ENCODE measurements at places on chromosomes 5 and 9.

- DNase-seq = no peak
Observed at GRCh38 chr5:42604171-42604711, 152.4 kb upstream of the CCDC152 start.

DNA sequence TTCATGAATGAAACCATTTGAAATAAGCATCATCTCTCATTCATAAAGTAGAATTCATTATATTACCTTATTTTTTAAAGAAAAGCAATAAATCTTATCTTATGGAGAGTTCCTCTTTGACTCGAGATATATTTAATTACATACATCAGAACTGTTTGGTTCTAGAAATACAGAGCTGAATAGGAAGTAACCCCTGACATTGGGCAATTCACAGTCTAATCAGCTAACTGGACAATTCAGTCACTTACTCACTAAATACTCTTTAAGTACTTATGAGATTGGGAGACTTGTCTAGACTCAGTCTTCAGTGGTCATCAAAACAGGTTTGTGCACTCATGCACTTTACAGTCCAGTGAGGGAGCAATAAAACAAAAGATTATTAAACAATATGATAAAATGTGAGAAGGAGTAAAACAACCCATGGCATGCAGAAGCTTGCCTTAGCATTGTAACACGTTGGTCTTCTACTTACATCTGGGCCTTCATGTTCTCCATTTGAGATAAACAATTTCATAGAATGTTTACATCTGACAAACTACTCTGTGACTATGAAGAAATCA, 11.5 kb upstream of the FBXO38 start:
- DNase-seq = no peak

GRCh38 chr9:34580358-34580757, 9.2 kb downstream of the CNTFR start:
- DNase-seq = no peak

- DNase-seq = no peak
Observed at GRCh38 chr9:86093788-86094555, 5.4 kb downstream of the GOLM1 start.

GRCh38 chr9:17881371-17881770, 302.5 kb downstream of the SH3GL2 start:
- DNase-seq = no peak

DNA sequence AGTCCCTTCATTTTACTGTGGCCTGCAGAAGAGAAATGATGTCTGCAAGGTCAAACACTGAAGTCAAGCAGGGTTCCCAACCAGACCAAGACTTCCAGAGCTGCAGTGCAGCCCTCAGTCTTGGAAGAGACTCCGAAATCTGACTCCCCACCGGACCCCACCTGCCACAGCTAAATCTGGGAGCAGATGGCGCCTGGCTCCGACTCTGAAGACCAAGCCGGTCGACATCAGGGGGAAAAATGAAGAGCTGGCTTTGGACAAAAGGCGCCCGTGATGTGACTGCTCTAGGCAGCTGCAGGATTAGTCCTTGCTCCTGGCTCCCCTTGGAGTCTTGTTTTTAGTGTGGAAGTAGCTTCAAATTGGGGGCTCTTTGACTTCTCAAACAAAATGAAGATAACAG, 72.4 kb upstream of the ZNF622 start:
- no peak for DNase-seq

DNA sequence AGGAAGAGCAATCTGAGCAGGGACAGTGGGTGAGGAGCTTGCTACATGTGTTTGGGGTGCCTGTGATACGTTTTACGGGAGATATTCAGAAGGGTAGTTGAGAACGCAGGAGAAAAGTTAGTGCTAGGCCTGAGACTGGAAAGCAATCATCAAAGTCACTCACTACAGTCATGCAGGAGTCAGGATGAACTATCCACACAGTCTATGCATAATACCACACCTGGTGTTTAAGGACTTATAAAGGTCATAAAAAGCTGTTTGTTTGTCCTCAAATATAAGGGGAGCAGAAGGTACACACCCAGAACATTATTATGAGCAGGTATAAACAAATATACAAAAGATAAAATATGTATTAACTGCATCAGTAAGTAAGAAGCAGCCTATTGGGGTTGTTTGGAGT, 176.6 kb downstream of the GNA14 start:
- DNase-seq = no peak

GRCh38 chr5:59416026-59416425, 477.5 kb downstream of the PDE4D start:
- no peak for DNase-seq

- no peak for DNase-seq
Observed at GRCh38 chr5:34410411-34411139, 245.6 kb upstream of the RAI14 start.

DNA sequence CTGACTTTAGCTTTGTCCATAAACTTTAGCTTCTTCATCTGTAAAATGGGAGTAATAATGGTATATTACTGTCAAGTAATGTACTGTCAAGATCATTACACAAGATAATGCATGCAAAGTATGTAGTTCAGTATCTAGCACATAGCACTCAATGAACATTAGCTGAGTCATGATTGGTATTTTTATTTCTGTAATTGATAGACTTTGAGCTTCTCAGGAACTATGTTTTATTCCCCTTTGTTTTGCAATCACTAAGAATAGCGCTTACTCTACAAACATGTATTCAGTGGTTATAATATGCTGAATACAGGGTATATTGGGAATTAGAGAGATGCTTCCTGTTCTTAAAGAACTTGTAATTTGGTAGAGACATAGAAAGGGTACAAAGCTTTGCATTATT, 142.3 kb upstream of the KLF9 start:
- no peak for DNase-seq

GRCh38 chr9:133812077-133812868, 74.1 kb upstream of the SARDH start:
- no peak for DNase-seq

- DNase-seq = no peak
Observed at GRCh38 chr5:31048282-31049270, 144.9 kb upstream of the CDH6 start.

DNA sequence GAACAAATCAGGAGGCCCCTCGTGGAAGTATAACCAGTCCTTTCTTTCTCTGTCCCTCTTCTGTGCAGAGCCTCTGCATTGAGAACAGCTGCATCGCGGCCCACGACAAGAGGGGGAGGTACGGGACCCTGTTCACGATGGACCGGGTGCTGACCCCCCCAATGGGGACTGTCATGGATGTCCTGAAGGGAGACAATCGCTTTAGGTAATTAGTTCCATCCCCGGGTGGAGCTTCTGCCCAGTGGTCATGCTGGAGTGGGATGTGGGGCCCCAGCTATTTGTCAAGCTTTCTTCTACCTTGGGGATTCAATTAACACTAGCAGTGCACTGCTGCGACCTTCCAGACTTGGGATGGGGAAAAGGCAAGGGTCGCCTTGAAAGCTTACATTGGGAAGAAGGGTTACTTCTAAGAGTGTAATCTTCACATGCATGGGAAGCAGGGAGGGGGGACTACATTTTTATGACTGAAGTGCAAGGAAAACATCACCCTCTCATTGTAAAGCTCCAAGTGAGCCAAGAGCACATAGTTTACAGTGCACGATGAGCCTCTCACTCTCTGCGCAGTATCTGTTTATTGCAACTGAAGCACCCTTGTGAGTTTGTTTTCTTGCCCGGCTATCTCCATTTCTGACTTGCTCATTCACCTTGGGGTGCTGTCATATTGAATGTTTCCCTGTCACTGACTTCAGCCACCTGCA, 27.0 kb downstream of the TGFBI start:
- DNase-seq = no peak

DNA sequence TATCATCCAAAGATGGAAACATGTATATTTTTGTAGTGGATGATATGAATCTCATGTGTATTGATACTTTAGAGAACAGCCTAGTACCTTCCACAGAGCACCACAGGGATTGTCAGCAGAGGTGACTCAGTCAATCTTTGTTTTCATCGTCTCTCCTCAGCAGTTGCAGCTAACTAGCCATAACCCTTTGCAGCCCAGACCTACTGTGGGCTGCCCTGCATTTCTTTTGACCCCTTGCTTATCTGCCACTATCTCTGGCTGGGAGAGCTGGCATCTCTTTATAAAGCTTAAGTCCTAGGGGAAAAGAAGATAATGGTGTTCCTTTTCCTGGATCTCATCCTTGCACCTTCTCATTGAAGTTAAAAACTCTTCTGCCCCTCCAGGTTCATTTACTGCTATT, 28.7 kb downstream of the HMGCR start:
- DNase-seq = no peak

GRCh38 chr5:167633931-167634341, 657.5 kb upstream of the WWC1 start:
- DNase-seq = no peak

- no peak for DNase-seq
Observed at GRCh38 chr9:99666571-99666970, 155.1 kb upstream of the NR4A3 start.

DNA sequence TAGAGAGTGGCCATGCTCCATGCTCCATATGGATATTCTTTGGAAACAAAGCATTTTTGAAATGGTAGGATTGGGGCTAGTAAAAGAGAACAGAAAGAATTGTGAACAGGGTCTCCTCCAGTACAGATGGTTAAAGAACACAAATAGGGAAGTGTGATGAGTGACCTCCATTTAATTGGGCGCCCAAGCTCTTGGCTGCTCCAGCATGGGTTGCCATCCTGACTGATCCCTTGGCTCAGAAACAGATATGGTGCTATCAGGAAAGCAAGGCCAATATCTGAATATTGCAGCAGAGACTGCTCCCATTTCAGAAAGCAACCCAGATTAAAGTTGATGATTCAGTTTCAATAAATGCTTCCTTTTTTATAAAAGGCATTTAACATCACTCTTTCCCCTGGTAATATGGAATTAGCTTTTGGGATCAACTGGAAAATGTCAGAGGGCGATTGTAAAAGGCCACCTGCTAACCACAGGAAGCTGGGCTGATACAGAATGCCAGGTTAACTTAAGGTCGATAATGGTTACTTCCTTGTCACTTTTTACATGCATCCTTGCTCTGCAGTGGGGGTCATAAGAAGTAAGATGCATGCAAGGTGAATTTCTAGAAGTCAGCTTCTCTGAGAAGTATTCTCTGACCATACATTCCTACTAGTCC, 52.9 kb downstream of the TMC1 start:
- DNase-seq = no peak

- DNase-seq = no peak
Observed at GRCh38 chr9:5435912-5436311, 1.8 kb downstream of the PLGRKT start.

DNA sequence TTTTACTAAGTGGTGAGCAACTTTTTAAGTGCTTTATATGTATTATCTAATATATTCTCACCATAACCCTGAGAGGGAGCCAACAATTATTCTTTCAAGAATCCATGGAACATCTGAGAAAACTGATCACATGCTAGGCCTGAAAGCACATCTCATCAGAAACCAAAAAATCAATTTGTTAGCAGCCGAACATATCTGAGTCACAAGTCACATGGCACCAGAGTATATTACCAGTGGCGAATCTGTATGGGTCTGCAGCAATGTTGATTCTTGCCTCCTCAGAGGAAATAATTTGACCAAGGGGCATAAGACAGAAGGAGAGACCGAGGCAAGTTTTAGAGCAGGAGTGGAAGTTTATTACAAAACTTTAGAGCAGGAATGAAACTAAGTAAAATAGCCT, 25.3 kb upstream of the SIL1 start:
- DNase-seq = no peak

- DNase-seq = no peak
Observed at GRCh38 chr5:32909207-32909606, 198.1 kb downstream of the NPR3 start.

DNA sequence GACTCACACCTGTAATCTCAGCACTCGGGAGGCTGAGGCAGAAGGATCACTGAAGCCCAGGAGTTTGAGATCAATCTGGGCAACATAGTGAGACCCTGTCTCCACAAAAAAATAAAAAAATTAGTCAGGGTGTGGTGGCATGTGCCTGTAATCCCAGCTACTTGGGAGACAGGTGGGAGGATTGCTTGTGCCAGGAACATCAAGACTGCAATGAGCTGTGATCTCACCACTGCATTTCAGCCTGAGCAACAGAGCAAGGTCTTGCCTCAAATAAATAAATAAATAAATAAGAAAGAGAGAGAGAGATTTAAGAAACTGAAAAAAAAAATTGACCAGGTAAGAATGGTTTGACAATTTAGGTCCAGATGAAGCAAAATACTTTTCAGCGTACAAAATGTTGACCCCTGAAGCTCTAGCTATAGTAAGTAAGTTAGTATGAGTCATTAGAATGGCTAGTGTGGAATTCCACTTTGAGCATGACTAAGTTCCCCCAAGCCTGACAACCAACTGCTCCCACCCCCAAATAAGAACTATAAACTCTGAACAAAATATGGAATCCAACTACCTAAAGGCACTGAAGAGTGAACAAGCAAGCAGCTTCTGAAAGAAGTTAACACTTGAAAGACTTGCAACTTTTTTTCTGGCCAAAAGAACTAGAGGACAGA, 217.8 kb upstream of the TLE4 start:
- DNase-seq = no peak

- DNase-seq = no peak
Observed at GRCh38 chr5:82642313-82642712, 364.2 kb upstream of the RPS23 start.

- no peak for DNase-seq
Observed at GRCh38 chr5:81922854-81923279, 49.0 kb upstream of the ATG10 start.

DNA sequence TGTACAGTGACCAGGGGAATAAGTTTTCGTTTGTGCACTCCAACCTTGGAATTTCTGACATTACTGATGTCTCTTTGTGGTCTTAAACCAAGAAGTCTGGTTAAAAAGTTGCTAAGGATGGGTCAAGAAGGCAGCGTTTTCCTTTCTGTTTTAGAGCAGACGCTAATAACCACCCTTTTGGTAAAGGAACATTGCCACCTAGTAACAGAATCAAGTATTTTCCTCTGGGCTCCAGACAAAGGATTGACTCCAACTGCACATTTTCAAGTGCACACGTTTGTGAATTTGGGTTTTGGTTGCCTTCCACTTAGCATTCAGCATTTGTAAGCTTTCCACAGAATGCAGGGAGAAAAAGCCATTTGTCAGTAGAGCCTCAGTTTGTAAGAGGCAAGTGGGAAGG, 22.2 kb upstream of the CEP78 start:
- peak; percentile 60 for DNase-seq

- no peak for DNase-seq
Observed at GRCh38 chr5:96439477-96440184, 6.6 kb upstream of the PCSK1 start.

GRCh38 chr5:150131978-150132694, 23.5 kb downstream of the PDGFRB start:
- peak; percentile 22 for DNase-seq

DNA sequence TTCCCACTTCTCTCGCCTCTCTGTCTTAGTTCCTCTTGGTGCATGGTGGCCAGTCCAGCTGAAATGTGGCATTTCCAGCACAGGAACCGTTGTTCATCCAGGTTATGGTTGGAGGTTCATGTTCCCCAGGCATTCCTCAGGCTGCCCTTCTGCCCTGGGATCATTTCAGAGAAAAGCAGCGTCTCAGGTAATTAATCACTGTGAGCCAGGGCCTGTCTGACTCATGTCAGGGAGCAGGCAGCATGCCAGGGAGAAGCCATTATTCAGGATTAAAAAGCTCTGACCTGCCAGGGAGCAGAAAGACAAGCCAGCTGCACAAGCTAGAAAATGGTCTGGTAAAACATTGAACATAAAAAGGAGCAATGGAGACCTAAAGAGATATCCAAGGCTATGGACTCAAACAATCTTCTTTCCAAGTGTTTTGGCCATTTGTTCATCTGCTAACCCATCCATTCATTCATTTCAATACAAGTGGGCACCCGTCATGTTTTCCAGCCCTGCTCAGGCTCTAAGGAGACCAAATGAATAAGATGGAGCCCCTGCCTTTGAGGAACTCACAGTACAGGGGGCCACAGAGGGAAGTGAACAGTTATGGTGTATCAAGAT, 241.4 kb downstream of the DRD1 start:
- no peak for DNase-seq

Measured in CD4-positive, alpha-beta T cell treated with Interferon alpha-2 for 1 hour (primary cell).